ENCODE measurements at places on chromosomes 5 and 9.

DNA sequence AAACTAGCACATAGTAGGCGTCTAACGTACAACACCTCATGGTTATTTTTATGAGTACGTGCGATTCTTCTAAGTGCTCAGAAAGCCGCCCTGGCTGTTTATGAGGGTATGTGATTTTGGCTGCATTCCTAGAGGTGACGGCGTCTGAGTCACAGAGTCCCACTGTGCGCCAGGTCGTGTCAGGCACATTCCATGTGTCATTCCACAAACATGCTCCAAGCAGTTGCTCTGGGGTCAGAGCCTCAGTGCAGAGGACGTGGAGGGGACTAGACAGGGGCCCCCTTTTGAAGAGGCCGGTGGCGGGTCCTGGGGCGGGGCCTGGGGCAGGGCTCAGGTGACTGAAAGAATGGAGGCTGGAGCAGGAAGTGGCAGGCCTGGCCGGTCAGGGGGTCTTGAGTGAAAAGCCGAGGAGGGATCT, 51.9 kb downstream of the NEK6 start:
- DNase-seq = peak; percentile 95

DNA sequence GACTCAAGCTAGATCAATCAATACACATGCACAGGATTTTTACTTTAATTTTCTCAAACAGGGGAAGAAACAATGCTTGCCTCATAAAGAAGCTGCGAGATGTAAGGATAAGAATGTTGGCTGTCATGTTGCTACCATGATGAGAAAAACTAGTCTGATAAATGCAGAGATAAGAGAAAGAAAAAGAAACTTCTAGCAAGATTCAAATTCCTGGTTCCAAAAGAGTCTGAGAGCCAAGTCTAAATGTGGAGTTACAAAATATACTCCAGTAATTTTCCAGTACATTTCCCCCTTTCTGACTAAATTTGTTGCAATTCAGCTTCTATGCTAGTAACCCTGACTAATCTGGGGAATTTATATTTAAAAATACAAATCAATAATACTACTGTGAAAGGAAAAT, 10.4 kb upstream of the ANXA1 start:
- no peak for DNase-seq

DNA sequence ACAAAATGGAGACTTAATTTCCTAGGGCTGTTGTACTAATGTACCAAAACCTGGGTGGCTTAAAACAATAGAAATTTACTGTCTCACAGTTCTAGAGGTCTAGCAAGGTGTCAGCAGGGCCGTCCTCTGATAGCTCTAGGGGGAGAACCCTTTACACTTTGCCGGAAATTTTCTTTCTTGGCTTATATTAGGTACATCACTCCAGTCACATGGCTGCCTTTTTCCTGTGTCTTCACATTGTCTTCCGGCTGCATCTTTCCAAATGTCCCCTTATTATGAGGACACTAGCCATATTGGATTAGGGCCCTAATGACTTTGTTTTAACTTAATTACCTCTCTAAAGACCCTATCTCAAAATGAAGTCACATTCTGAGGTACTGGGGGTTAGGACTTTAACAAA, 5.8 kb downstream of the UHRF2 start:
- DNase-seq = no peak

- DNase-seq = no peak
Measured at GRCh38 chr5:28862137-28862859, 1823.9 kb upstream of the CDH9 start.

DNA sequence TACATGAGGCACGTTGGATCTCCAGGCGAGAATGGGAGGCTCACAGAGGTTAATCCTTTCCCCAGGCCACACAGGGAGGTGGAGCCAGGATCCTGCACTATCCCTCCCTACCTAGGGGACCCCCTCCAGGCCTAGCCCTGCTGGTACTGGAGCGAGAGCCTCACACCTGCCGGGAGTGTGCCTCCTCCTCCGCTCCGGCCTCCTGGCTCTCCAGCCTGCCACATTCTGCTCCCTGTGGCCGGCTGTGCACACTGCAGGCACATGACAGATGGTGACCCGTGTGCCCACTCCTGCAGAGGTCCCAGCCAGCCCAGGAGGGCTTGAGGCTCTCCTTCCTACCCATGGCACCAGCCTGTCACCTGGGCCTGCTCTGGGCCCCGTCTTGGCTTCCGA, 93.4 kb downstream of the RXRA start:
- no peak for DNase-seq

- DNase-seq = peak; percentile 44
Measured at GRCh38 chr5:102554082-102554481, 55.3 kb upstream of the SLCO6A1 start.

GRCh38 chr5:96253140-96253539, 179.9 kb downstream of the PCSK1 start:
- DNase-seq = no peak

GRCh38 chr5:143110591-143110990, 292.9 kb downstream of the NR3C1 start:
- no peak for DNase-seq

DNA sequence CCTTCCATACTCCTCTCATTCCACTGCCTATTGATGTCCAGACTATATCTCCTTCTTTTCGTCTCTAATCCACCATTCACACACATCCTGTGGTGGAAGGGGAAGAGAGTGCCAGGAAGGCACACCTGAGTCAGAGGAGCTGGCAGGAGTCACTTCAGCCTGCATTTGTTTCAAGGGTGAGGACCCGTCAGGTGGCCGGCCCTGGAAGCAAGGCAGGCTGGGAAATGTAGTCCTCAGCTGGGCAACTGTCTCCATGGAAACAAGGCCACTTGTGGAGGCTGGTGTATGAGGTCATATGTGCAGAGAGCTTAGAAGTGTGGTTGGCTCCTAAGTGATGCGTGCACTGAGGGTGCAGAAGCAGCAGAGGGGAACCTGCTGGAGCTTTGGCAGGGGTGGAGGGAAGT, 278.4 kb downstream of the NSG2 start:
- peak; percentile 24 for DNase-seq

GRCh38 chr5:81450940-81451339, 57.0 kb upstream of the ACOT12 start:
- DNase-seq = no peak

GRCh38 chr9:127281891-127282290, 17.3 kb downstream of the GARNL3 start:
- no peak for DNase-seq

- DNase-seq = no peak
Measured at GRCh38 chr9:32347571-32347970, 36.9 kb upstream of the ACO1 start.

DNA sequence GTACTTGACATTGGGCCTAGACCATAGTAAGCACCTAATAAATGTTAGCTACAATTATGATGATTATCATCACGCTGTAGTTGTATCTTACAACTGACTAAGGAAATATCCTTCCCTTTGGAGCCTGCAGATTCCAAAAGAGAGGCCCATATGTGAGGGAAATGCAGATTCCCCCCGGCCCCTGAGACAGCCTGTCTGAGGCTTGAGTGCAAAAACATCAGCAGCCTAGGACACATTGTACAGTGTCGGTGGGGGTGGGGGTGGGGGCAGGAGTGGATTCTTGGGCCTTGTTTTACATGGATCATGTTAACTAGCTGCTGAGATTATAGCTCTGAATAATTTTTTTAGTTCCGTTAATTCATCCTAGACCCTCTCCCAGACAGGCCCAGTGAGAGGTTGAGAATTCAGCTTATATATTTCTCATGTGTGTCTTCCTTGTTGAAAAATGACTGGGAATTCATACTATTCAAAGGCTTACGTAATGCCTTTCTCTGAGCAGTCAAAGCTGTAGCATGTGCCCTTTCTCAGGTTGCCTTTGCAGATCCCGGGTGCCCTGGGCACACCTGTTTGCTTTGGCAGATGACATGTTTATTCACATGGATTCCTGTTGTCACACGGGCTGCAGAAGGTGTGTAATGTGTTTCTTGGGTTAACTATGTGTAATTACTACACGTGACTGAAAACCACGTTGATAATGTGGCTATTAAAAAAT, 262.8 kb downstream of the NR3C1 start:
- DNase-seq = no peak

DNA sequence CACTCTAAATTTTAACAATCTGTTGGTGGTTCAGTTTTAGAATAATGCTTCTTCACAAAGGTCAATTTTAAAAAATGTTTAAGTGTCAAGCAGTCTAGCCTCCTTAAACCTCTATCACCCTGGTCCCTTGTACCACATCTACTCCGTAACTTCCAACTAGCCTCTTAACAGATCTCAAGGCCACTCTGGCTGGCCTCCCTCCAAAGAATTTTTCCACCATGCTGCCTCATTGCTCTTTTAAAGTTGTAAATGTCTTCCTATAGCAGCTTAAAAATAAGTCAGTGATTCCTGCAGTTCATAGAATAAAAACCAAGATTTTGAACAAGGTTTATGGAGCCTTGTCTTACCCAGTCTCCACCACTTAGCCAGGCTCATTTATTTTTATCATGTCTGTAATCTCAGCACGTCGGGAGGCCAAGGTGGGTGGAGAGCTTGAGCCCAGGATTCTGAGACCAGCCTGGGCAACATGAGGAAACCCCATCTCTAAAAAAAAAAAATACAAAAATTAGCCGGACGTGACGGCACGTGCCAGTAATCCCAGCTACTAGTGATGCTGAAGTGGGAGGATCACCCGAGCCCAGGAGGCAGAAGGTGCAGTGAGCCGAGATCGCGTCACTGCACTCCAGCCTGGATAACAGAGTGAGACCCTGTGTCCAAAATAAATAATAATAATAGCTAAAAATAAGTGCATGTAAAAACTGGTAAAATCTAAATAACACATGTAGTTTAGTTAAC, 924.9 kb upstream of the DMAC1 start:
- DNase-seq = no peak
